A549 (cell line): ENCODE measurements at places on chromosomes 3 and 15. TPM values are rescaled to one million over a fixed set of nuclear protein-coding genes. Genes with fewer than 3 reads are reported as not detected.

GRCh38 chr3:12545473-12545791, at the start of gene MKRN2OS:
TSS of gene MKRN2OS (minus strand) at chr3:12545499. CDS start at chr3:12545464, 35 bp downstream.
- DNase-seq = no peak

- no peak for DNase-seq
These were observed 1.1 kb downstream of the EIF4E3 start for GRCh38 chr3:71724171-71724453.

DNA sequence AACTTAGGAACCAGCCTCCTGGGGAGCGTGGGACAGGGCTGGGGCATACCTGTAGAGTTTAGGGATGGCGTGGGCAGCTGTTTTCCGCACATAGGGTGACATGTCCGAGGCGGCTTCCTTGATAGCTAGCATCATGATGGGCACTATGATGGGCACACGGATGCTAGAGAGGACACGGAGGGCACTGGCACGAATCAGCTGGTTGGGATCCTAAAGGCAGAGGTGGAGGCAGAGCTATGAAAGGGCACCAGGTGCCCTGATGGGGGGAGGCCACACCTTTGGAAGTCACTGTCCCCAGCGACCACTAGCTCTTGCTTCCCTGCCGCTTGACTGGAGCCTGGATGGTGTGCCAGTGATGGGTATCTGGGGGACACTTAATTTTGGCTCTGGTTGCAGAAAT, 28.3 kb downstream of the AP3B2 start:
- no peak for DNase-seq

DNA sequence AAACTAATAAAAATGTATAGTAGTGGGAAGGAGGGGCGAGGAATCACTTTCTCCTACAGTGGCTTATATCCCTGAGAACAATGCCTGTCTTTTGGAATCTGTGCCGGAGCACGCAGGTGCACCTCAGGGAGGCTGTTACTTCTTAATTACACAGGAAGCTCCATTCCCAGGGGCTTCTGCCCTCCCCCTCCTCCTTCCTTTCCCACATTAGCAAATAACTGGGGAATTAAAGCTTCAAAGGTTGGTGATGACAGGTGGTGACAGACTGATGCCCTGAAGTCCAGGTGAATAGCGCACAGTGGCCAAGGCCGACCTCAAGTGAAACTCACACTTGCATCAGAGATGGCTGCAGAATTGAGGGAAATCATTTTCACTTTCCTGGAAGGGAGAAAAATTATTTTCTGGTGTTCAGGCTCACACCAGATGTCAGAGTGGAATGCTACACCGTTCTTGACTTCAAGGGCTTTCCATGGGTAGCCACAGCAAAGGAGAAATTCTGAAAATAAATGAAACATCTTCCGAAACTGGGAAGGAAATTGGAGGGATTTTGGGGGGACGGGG, 3.7 kb downstream of the GRAMD2A start:
- no peak for DNase-seq

DNA sequence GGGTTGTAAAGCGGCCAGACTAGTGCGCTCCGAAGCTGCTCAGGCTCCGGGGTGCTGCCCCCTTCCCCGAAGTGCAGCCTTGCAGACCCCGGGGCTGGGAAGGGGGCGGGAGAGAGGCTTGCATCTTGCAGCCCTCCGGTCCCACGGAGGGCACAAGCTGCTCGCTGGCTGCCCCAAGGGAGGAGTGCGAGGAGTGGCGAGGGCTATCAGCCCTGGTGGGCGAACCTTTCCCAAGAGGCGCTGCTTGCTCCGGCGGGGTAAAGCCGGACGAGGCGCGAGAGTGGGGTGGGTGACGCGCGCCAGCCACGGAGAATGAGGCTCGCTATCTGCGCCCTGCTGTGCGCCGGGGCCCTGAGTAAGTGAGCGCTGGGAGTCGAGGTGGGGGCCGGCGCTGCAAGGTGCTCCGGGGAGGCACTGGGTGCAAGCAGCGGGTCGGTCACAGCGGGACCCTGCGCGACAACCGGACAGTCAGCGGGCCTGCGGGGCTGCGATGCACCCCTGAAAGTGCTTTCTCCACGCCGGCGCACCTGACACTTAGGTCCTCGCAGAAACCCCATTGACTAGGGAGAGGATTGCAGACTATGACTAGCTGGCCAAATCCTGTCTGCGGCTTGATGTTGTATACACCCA, 12.7 kb upstream of the TOPBP1 start:
- DNase-seq = no peak

TMC3 gene
- not detected in 3 replicates for polyA plus RNA-seq

CCR9 gene
- polyA plus RNA-seq = not detected in 3 replicates
